Thymus (tissue), 14 donors: ENCODE measurements at places on chromosomes 1 and 21.

GRCh38 chr21:17858747-17859146 is 39.6 kb upstream of the C21orf91 start:
- H3K4me1 ChIP-seq: no peaks in the 10 kb centered on the region
- no peak overlapping the region for H3K27ac ChIP-seq
- H3K4me3 ChIP-seq: no peak overlapping the region

- no peaks in the 10 kb centered on the region for H3K36me3 ChIP-seq
- no peaks in the 10 kb centered on the region for H3K27me3 ChIP-seq
Observed at GRCh38 chr1:30461640-30462039, 261.7 kb downstream of the MATN1 start.

DNA sequence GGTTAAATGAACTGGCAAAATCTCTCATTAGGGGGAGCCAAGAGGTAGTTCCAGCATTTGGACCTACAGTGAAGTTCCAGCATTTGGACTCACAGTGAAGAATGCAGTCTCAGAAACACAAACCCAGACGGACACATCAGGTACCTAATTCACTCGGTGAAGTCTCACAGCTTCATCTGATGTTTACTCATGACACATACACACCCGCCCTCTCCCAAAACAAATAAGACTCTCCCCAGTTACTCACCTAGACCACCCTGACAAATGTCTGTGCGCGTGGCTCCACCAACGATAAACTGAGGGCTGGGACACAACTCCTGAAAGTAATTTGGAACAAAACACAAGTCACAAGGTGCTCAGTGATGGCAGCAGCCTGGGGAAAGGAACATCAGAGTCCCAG is 11.4 kb downstream of the CAPN8 start:
- no peaks in the 10 kb centered on the region for H3K4me1 ChIP-seq
- H3K27me3 ChIP-seq: no peaks in the 10 kb centered on the region
- no peak overlapping the region for H3K4me3 ChIP-seq
- H3K36me3 ChIP-seq: no peaks in the 10 kb centered on the region

GRCh38 chr1:19007491-19008441 is 51.3 kb upstream of the IFFO2 start:
- H3K36me3 ChIP-seq: no peaks in the 10 kb centered on the region
- no peaks in the 10 kb centered on the region for H3K4me1 ChIP-seq
- H3K27me3 ChIP-seq: no peaks in the 10 kb centered on the region
- no peak overlapping the region for H3K4me3 ChIP-seq

DNA sequence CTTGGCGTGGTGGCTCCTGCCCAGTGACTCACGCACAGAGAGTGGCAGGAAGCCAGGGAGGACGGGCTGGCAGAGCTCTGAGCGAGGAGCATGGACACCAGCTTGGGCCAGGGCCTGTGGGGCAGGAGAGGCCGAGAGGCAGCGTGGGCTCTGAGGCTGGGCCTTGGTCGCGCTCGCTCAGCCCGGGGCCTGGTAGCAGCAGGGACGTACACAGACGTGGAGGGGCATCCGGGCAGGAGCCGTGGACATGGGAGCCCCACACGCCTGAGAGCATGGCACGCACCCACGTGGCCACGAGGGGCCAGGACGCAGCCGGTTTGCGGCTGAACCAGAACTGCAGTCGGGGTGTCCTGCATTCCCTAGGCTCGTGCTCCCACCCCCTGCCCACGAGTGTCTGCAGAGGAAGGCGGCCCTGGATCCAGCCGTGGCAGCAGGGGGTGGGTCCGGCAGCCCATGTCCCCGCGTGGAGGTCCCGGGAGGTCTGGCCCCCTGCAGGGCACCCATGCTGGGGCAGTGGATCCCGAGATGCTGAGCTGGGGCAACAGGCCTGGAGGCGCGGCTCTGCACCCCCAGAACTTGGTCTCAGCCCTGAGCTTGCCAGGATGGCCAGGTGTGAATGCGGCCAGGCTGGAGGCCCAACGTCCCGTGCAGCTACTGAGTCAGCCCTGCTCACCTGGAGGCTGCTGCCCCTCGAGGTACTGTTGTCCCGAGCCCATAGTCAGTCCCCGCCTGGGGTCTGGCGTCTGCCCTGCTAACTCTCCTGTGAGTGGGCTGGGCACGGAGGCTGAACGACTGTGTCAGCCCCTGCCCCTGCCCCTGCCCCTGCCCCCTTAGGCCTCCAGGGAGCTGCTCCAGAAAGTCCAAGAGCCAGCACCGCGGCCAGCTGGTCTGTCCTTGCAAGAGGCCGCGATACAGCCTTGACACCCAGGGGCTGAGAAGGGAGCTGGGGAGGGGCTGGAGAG is 61.6 kb downstream of the SLX9 start:
- no peaks in the 10 kb centered on the region for H3K4me1 ChIP-seq
- DNase-seq: no peak
- no peak overlapping the region for H3K4me3 ChIP-seq

DNA sequence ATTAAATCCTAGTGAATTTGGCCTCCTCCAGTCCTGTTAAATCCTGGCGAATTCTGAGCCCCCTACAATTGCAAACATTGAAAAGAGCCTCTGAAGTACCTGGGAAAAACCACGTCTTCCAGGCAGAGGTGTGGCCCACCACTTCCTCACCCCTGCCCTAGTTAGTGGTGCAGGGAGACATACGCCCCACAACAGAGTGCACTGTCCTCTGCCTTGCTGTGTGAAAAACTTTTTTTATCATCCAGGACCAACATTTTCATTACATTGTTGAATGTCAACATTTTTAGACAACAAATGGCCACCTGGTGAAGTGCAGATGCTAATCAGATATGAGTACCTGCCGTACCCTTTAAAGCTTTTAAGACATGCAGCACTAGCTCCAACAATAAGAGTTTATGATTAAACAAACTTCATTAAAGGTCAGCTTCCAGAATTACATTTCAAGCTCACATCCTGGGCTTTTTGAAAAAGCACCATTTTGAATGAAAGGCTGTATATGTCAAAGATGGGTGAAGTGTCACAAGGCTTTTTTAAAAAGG is 13.6 kb upstream of the TMPRSS2 start:
- H3K4me1 ChIP-seq: peaks cover 6% of the 10 kb centered on the region
- no peak overlapping the region for H3K27ac ChIP-seq
- H3K4me3 ChIP-seq: no peak overlapping the region

DNA sequence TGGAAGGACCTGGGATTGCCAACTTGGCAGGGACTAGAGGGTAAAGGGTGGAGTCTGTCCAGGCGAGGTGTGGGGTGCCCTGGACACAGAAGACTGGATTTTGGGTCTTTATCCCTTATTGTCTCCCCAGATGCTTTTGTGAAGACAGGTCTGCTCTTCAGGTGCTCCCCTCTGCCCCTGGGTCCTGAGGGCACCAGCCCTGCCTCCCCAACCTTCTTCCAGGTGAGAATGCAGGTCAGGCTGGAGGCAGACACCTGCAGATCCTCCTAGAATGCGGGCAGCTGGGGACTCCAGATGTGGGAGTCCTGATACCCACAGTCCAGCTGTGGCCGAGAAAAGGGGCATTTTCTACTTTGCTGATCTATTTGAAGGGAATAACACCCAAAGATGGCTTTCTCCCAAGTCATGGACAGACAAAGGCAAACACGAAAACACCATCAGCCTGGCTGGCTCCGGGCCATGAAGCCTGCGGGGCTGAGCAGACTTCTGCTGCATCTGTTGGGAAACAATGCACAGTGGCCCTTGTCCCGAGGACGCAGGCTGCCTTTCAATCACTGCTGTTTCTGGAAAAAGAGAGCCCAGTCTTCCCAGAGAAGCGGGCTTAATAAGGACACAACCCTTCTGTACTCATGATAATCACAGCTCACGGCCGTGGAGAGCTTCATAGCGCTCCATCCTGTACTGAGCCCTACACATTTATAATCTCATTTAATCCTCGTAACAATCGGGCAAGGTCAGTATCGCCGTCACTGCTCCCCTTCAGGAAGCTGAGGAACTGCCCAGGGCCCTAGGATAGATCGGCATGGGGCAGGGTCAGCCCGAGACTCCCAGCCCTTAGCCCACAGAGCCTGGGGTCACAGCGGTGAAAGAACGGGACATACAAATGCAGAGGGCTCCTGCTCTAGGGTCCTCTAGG is 62.0 kb upstream of the ABCG1 start:
- no peaks in the 10 kb centered on the region for H3K36me3 ChIP-seq
- H3K27me3 ChIP-seq: no peaks in the 10 kb centered on the region
- DNase-seq: no peak
- H3K4me1 ChIP-seq: peaks cover 17% of the 10 kb centered on the region
